ENCODE measurements at places on chromosomes 7 and 10.

- no peak for DNase-seq
These were observed 54.1 kb downstream of the ZNF248 start for GRCh38 chr10:37803269-37803668.

GRCh38 chr7:94907026-94907810 lies at the start of gene PPP1R9A:
Gene PPP1R9A, plus strand, starts transcription at chr7:94907594. Its CDS starts 2,520 bp downstream, at chr7:94910114.
- no peak for DNase-seq

DNA sequence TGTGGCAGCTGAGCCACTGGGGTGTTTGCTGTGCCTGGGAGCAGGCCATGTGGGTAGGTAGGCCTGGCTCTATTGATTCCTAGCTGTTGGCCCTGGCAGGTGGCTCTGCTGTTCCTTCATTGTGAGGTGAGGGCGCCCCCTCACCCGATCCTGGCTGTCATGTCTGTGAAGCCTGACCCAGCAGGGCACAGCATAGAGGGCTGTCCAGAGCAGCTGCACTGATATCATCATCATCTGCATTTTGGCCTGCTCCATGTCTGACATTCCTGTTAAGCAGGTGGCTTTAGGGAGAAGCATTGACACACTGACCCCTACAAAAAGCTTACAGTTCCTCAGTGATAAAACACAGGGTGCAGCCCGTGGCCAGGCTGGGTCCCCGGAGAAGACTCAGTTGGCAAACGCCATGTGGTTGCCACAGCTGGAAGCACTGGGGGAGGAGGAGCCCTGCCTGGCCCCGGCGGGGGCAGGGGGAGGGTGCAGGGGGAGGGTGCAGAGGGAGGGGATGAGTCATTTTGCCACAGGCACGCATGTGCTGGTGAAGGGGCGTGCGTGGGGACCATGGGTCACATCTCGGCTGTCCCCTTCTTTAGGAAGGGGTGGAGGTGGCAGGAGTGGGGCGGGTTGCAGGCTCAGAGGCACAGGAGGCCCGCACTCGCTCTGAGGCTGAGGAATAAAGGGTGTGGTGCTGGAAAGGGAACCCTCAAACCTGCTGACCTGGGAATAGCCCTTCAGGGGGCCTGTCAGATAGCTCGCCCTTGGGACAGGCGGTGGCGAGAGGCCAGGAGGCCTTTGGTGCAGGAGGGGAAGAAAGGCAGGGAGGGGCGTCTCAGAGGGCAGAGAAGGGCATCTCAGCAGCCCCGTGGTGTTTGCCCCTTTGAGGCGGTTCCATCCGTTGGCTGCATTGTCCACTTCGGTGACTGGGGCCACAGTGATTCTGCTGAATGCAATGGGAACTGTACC lies 31.6 kb downstream of the IKZF1 start:
- peak; percentile 89 for DNase-seq

DNA sequence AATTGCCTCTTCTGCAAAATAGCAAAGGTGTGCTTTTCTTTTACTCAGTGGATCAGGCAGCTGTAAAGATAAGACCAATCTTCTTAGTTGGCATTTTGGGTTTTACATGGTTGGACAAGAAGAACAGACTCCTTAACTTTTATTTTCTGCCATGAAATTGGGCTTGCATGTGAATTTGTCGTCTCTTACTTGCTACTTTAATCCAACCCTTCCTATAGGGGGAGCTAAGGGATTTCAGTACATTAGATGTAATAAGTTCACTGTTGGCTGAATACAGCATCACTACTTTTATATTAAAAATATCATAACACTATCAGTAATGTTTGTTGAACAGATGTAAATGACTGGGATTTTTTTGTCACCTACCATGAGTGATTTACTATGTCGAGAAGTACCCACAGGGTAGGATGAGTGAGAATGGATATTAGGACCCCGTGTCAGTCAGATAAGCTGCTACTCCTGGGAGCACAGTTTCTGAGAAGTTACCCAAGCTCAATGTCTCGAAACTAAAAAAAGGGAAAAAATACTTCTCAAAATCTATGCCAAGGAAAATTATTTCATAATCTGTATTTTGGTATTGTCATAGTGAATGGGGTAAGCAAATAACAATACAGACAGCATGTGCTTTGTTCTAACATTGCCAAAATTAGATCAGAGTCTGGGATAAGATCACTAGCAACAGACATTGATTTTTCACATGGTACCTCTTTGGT lies 127.4 kb upstream of the AGR3 start:
- no peak for DNase-seq

GRCh38 chr7:79454361-79454960 lies 994 bp upstream of the MAGI2 start:
- no peak for DNase-seq

- DNase-seq: no peak
These were observed 94.9 kb upstream of the PRSS1 start for GRCh38 chr7:142654398-142654797.

DNA sequence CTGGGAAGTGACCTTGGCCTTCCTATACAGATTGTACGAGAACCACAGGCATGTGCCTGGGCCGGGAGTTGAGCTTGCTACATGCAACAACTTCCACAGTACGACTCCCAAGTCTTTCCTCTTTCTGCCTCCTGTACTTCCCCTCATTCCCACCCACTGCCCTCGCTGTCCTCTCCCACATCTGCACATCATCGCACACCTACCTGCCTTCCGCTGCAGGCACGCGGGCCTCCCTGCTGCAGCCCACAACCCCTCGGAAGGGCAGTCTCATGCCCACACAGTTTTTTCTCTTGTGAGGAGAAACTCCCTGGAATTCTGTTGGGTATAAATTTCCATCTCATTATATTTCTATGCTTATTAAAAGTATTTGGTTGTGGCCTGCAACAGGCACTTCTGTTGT lies 117.2 kb downstream of the ACTR3B start:
- no peak for DNase-seq

GRCh38 chr7:2621948-2622640 lies 9.7 kb upstream of the TTYH3 start:
- no peak for DNase-seq

DNA sequence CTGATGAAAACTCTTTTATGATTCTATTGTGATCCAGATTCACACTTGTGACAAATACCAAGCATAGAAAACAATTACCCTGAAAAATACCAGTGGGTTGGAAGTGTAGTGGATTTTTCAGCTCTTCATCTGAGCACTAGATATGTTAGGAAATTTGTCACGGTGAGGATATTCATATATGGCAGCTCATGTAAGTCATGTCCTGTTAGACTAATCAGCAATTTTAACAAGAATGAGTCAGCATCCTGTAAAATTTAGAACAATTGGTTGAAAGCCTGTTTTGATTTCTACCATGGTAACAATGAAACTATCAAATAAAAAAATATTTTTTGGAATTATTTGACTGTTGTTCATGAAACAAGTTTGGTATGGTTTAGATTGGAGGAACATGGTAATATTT lies 334.3 kb downstream of the CACNA2D1 start:
- no peak for DNase-seq

GRCh38 chr7:157189405-157189804 lies 50.7 kb downstream of the UBE3C start:
- no peak for DNase-seq

- DNase-seq: no peak
These were observed 273.2 kb upstream of the ZNF32 start for GRCh38 chr10:43921881-43922280.

DNA sequence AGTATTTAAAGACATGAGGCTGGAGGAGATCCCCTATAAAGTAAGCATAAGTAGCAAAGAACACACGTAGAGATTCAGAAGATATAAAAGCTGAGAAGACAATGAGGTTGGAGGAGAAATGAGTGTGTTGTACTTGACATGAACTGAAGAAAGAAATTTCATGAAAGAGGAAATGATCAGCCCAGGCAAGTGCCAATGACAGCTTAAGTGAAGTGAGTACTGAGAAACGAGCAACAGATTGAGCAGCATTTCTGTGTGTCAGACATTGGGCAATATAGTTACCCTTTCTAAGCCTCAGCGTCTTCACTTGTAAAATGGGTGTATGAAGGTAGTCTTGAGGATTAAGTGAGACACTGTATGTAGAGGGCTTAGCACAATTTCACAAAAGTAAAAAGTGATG lies 4.8 kb upstream of the LIPA start:
- no peak for DNase-seq

GRCh38 chr7:2802101-2802500 lies 42.0 kb downstream of the GNA12 start:
- DNase-seq: no peak

DNA sequence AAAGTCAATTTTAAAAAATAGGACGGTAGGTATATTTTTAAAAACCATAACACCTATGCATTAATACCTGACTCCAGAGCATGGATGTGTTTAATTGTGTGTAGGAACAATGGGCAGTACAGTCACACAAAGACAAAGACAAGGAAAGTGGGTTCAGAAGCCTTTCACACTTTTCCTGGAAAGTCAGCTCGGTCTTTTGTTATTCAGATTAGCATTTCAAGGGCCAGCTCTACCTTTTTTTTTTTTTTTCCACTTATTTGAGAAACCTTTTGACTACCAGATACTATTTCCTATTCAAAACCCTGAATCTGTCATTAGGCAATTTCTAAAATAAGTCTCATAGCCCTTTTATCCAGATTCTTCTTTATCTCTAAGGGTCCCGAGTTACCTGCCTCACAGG lies 401.9 kb downstream of the PARD3 start:
- DNase-seq: no peak

DNA sequence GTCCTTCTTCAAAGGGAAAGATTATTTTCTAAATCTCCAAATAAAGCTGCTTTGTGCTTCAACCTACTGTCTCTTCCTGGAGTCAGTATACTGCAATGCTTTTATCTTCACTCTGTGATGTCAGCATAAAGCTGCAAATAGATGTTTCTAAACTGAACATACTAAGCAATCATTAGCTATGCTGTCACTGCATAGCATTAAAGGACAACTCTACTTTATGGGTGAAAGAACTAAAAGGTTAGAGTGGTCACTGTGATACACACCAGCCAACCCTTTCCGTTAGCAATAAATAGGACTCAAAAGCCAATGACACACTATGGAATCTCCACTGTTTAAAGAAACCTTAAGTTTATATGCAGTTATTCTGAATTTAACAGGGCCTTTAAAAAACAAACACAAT lies 1.8 kb downstream of the CCDC186 start:
- no peak for DNase-seq

DNA sequence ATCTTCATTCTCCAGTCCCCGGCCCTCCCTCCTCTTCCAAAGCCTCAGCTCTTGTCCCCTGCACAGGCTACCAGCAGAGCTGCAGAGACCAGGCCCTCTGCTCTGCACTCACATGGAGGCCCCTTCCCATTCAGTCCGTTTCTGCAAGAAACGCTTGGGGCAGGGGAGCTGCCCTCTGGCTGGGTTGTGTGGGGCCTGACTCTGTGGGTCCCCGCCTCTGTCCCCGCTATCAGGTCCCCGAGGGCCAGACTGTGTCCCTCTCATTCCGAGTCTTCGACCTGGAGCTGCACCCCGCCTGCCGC lies 1.5 kb downstream of the PCOLCE start:
- DNase-seq: no peak

DNA sequence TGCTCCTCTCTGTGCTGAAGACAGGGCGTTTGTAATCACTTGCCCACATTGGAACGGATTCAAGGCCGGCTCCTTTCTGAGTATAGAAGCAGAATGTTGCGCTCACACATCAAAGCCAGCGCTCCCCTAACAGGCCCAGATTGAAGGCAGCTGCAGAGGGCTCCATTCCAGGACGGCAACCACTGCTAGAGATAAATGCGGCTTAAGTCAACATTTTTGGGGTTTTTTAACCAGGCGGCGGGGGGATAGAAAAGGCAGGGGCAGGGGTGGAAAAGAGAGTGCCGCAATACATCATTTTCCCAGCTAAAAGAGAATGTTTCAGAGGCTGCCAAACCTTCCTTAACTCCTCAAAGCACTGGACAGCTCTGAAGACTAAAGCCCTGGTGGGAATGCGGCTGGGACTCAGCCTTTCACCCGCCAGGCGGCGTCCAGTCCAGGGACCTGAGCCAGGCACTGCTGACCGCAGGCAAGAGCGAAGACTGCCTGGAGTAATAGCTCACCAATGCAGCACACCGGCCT lies 189.6 kb downstream of the TNS3 start:
- DNase-seq: no peak

DNA sequence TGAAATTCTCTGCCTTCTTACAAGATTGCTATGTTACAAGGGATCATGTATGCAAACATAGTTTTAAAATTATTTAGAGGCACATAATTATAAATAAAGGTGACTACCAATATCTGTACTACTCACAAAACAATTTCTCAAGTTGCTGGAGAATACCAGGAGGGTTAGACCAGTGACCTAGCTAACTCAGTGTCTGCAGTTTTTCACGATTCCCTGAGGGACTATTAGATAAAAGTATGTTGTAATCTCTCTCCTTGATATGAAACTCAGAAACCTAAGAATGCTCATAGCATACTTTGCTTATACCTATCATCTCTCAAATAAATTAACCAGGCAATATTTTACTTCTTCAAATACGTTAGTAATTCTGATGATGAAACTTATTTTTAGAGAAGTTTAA lies 534.0 kb upstream of the ANKRD30A start:
- DNase-seq: no peak
